ENCODE measurements at places on chromosomes 2 and 18.

DNA sequence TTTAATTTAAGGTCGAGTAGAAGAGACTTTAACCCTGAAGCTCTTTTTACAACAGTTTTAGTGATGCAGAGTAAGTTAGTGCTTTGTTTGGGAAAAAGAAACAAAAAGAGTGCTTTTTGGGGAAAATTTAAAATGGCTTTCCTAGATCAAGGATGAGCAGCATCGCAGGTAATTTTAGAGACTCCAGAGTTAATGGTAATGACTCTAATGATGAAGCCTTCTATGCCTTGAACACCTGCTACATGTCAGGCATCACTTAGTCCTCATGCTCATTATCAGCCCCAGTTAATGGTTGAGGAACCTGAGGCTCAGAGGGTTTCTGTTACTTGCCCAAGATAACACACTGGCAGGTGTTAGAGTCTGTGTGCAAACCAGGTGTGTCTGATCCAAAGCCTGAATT lies 167.8 kb downstream of the ACOXL start:
- DNase-seq = no peak

DNA sequence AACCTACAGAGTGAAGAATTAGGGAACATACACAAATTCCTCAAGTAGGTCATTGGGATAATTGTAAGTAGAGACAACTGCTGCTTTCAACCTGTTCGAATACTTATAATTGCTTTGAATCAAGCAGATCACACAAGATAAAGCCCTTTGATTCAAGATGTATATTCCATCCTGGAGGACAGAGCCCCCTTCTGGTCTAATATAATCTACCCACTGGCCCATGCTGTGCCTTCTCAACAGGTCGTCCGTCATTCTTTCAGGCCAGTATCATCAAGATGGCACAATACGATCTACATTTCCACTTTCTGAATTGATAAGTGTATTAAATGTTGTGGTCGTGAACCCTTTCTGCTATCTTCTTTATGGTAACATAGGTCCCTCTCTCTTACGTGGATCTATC lies 387.0 kb upstream of the CDH19 start:
- DNase-seq = no peak

GRCh38 chr2:171703574-171704347 lies 16.5 kb downstream of the DYNC1I2 start:
- peak; percentile 20 for DNase-seq

- DNase-seq = no peak
These were observed 9.2 kb downstream of the LRRFIP1 start for GRCh38 chr2:237636578-237636977.

DNA sequence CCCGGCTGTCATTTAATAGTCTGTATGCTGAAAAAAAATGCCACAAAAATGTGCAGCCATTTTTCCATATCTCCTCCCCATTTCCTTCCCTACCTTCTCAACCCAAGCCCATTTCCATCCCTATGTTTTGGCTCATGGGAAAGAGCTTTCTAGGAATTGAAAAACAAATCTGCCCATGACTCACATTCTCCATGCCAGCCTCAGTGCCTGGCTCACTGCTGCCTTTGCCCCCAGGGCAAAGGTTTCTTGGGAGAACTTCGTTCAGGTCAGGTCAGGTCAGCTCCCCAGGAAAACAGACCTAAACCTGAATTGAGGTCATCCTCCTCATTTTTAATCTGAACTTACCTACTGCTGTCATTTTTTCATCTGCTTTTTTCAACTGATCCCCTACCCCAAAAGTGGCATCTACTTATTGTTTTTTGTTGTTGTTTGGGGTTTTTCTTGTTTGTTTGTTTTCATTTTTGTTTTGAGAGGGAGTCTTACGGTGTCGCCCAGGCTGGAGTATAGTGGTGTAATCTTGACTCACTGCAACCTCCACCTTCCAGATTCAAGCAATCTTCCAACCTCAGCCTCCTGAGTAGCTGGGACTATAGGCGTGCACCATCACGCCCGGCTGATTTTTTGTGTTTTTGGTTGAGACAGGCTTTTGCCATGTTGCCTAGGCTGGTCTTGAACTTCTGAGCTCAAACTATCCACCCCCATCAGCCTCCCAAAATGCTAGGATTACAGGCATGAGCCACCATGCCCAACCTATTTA lies 66.7 kb downstream of the FECH start:
- no peak for DNase-seq

- DNase-seq = no peak
These were observed 4.3 kb upstream of the NCOA1 start for GRCh38 chr2:24486636-24487205.

GRCh38 chr18:37673671-37674070 lies 108.1 kb upstream of the CELF4 start:
- no peak for DNase-seq

DNA sequence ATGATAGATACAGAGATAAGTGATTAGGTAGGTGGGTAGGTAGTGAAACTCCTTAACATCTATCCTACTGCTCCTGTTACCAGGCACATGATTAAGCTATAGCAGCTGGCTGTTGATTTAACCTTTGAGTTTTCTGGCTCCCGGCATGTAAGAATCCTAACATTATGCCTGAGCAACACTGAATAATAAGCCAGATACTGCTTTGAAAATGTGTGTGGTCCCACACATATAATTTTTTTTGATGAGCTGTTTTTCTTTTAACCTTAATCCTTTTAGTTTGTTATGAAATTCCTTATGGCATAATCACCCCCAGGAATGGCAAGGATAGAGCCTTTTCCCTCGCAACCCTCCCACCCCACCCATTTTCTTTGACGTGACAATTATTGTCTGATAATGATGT lies 104.2 kb upstream of the NEUROD1 start:
- DNase-seq = no peak

DNA sequence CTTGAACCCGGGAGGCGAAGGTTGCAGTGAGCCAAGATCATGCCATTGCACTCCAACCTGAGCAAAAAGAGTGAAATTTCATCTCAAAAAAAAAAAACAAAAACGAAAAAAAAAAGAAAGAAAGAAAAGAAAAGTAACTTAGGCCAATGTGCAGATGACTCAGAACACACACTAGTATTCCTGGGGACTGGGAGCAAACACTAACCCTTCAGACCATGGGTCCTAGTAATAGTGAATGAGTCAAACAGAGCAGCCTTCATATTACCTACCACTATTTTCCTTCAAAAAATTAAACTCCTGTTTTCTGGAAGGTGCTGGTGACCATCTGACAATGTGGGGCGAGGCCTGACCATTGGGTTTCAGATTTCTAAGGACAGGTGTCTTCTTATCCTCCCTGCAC lies 253.4 kb downstream of the PIEZO2 start:
- no peak for DNase-seq

GRCh38 chr18:13579874-13580273 lies 146.5 kb downstream of the FAM210A start:
- DNase-seq = no peak

DNA sequence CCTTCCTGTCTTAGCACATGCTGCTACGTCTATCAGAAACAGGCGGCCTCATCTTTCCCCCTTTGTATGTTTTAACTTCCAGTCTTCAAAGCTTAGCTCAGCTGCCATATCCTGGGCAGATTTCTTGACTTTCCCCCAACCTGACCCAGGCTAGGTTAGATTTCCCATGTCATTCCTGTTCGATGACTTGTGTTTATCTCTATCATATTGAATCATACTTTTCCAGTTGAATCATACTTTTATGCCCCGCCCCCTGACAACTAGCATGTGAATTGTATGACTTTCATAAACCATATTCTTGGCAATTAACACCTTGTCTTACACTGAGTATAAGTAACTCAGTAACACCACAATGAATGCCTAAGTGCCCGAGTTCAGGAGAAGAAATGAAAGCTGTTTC lies 128.3 kb downstream of the CYRIA start:
- DNase-seq = no peak

DNA sequence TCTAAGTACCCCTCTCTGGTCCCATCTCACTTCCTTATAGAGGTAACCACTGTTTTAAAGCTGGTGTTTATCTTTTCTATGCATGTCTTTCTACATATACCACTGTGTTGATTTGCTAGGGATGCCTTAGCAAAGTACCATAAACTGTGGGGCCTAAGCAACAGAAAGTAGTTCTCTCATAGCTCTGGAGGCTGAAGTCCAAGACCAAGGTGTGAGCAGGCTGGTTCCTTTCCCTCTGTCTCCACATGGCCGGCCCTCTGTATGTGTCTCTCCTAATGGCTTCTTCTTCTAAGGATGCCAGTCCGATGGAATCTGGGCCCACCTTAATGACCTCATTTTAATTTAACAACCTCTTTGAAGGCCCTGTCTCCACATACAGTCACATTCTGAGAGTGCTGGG lies 40.8 kb upstream of the ROCK2 start:
- no peak for DNase-seq

DNA sequence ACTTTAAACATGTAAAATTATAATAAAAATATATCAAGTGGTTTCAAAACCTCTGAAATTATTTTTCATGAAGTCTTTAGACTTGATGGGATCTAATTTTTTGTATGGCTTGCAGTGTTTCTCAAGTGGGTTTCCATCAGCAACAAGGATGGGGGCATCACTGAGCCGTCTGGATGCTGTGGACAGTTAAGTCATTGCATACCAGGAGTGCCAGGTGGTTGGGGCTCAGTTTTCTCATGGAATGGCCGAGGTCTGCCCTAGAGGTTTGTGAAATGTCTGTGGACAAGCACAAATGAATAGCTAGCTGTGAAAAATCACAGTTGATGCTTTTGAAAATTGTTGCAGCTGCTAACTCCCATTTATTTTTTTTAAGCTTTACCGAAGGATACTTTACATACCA lies 1.7 kb downstream of the PRELID3A start:
- no peak for DNase-seq

- DNase-seq = no peak
These were observed 50.7 kb downstream of the TRIP12 start for GRCh38 chr2:229870903-229871656.

DNA sequence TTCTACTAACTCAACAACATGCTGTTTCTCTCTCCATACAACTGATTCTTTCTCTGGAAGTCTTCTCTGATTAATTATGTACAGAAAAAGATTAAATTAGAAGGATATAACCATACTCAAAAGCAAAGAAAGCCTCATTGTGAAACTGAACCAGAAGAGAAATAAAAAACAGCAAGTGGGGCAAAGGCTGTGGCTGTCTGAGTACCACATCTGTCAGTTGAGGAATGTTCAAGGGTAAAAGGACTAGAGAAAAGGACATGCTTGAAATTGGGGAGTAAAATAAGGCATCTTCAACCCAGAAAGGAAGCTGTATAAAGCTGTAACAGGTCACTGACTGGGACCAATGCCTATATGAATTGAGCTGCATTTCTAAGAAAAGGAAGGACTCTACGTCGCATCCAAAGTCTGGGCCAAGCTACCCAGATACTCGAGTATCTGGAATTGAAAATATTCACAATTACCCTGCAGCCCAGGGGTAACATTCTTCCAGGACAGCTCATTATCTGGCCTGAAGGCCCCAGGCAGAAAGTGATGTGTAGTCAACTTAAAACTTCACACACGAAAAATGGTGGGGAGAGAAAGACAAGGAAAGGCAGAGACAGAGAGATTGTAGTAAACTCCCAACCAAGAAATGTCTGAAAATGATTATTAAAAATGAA lies 356.0 kb upstream of the GALNT5 start:
- DNase-seq = no peak

DNA sequence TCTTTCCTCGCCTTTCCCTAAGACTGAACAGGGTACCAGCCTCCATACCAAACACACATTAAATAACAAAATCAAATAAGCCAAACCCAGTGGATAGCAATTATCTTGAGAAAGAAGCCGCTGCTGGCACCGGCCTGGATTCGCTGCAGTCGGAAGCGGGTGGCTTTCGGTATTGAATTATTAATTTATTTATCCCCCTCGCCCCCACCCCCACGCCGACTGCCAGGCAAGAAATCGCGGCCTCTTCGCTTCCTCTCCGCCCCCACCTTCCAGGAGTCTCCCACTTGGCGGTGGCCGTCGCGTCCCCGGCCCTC lies 370 bp upstream of the ZNF804A start:
- no peak for DNase-seq

GRCh38 chr2:2174956-2175355 lies 156.1 kb downstream of the MYT1L start:
- no peak for DNase-seq

DNA sequence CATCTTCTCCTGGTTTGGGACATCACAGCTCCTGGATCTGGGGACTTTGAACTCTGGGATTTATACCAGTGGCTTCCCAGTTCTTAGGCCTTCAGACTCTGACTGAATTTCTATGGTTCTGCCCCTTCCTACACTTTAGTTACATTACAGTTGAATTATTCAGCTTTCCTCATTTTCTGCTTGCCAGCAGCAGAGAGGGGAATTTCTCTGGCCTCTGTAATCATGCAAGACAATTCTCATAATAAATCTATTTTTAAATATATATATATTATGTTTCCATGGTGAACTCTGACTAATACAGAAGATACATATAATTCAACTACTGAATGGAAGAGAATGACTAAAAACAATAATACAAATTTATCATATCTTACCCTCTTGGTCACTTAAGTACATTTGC lies 1478.6 kb upstream of the ACVR2A start:
- DNase-seq = no peak

GRCh38 chr2:195532255-195532627 lies 124.8 kb upstream of the SLC39A10 start:
- no peak for DNase-seq

GRCh38 chr2:24825883-24826772 lies 32.9 kb downstream of the CENPO start:
- no peak for DNase-seq

GRCh38 chr2:26230806-26231205 lies 13.6 kb downstream of the HADHA start:
- no peak for DNase-seq

DNA sequence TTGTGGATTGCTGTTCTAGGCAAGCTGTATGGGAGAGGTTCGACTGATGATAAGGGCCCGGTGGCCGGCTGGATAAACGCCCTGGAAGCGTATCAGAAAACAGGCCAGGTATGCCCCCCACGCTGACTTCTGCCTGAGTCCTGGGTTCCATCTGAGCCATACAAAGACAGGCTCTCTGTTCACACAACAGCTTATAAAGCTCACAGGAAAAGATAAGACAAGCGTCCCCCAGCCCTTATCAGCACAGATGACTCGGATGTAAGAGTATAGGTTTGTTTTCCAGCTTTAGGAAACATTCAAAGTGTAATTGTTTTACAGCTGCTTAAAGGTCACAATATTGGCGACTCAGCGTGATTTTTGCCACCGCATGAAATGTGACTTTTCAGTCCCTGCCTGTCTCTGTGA lies 12.7 kb downstream of the CNDP2 start:
- no peak for DNase-seq

DNA sequence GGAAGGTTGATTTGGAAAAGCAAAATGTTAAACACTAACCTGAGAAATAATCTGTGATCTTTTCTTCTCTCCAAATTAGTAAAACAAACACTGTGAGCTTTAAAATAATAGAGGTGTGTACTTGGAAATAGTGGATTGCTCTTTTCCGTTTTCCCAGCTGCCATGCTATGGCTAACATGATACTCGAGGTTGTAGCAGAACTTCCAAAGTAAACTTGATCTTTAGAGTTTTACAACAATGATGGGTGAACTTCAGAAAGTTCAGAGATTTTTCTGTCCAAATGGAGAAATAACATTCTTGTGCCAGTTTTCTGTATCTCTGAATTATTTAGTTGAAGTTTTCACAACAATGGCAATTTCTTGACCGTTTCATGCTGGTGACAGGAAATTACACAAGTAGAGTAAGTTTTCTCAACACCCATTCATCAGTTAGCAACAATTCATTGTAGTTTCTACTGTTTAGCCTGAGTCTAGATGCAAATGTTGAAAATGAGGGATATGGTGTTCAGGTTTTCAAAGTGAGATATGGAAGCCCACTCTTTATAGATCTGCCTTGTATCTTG lies 135.3 kb upstream of the CTAGE1 start:
- no peak for DNase-seq

Measured in memory B cell (primary cell).